HCT116 (cell line): ENCODE measurements at places on chromosomes 13 and 19. TPM values are rescaled to one million over a fixed set of nuclear protein-coding genes. Genes with fewer than 3 reads are reported as not detected.

Gene ZNF677
- 0.34 TPM for total RNA-seq

Gene CYP4F12
- 4.4 TPM for total RNA-seq

Gene SLC46A3
- 0.93 TPM for total RNA-seq

Gene ZNF439
- total RNA-seq, result not detected

Gene IGFLR1
- 8.3 TPM for total RNA-seq

Gene CERS1
- total RNA-seq, result 0.96 TPM

Gene PGLYRP2
- total RNA-seq, result not detected
